ENCODE measurements at places on chromosomes 3 and 15. TPM values are rescaled to one million over a fixed set of nuclear protein-coding genes. Genes with fewer than 3 reads are reported as not detected.

GRCh38 chr15:90571063-90571541 is 41.4 kb downstream of the CRTC3 start:
- peak; percentile 77 for DNase-seq

- no peak for DNase-seq
Measured at GRCh38 chr15:77168141-77168540, 97.2 kb upstream of the TSPAN3 start.

- no peak for DNase-seq
Measured at GRCh38 chr3:27093771-27094170, 275.4 kb downstream of the NEK10 start.

GRCh38 chr15:57541805-57542504 is 49.7 kb upstream of the MYZAP start:
- DNase-seq: peak; percentile 59

DNA sequence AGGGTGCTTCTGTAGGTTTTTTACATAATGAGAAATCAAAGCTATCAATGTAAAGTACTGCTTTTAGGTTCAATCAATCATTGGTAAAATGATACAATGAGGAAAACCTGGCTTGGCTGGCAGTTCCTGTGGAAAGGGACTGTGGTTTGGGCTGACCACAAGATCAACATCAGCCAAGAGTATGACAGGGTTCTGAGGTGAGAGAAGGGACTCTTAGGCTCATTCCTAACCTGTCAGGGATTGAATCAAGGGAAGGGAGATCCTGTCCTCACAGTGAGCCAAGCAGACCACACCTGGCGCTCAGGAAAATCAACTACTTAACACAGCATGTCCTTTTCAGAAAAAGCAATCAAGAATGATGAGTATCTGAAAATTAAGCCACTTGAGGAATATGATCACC is 111.1 kb downstream of the MAGI1 start:
- no peak for DNase-seq

- no peak for DNase-seq
Measured at GRCh38 chr15:98807262-98807661, 158.9 kb downstream of the IGF1R start.

GRCh38 chr3:126979046-126979628 is 3.8 kb upstream of the PLXNA1 start:
- no peak for DNase-seq

- no peak for DNase-seq
Measured at GRCh38 chr15:99592145-99592791, 26.5 kb downstream of the MEF2A start.

DNA sequence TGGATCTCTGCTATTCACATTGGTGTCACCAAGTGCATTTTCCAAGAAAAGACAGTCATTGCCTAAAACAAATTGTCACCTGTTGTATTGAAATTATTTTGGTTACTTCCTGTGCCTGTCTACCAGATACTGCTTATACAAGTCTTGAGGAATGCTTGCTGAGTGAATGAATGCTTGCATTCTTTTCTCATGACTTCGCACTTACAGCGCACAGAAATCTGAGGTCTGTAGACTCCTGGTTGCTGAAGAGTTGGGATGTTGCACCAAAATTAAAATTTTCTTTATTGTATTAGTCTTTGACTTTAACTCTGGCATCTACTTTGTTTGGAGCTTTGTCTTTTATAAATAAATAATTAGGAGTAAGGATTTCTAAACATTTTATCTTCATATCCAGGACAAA is 28.4 kb downstream of the SH3GL3 start:
- no peak for DNase-seq

CLRN1 gene
- not detected for total RNA-seq

RLBP1 gene
- total RNA-seq: not detected

PAK6 gene
- 2.5 TPM for total RNA-seq

GJD2 gene
- total RNA-seq: not detected
